ENCODE measurements at places on chromosomes 7 and 10.

- no peak for DNase-seq
Observed at GRCh38 chr10:108808228-108808627, 1115.1 kb downstream of the XPNPEP1 start.

- no peak for DNase-seq
Observed at GRCh38 chr10:6699336-6699735, 119.3 kb upstream of the PRKCQ start.

DNA sequence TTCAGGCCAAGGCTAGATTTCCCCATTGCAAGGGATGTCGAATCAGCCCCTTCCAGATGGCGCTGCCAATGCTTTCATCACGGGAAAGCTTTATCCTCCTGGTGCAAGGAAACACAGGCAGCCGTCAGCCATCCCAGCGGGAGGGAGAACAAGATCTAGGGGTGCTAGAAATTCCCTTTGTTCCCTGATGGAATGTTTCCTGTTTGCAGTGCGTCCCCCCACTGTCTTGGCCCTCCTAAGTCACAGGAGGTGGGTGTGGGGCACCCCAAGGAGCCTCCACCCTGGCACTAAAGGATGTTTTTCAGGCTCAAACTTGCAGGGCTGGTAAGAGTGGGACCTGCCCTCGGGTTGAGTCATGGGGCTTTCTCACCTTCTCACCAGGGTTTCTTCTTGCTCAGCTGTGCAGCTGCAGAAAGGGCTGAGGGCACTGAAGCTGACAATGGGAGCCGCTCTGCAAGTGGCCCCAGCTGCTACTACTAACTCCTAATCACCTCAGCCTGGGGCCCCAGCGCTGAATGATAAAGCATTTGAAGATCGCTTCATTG, 103.6 kb downstream of the PRPF18 start:
- DNase-seq = no peak

DNA sequence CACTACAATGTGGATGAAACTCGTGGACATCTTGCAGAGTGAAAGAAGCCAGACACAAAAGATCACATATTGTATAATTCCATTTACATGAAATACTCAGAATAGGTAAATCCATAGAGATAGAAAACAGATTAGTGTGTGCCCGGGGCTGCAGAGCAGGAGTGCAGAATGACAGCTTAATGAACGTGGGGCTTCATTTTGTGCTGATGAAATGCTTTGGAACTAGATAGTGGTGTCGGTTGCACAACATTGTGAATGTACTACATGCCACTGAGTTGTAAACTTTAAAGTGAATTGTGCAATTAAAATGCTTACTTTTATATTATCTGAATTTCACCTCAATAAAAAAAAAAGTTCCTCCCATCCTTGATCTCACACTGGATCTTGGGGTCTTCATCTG, 31.8 kb upstream of the CARD11 start:
- no peak for DNase-seq

DNA sequence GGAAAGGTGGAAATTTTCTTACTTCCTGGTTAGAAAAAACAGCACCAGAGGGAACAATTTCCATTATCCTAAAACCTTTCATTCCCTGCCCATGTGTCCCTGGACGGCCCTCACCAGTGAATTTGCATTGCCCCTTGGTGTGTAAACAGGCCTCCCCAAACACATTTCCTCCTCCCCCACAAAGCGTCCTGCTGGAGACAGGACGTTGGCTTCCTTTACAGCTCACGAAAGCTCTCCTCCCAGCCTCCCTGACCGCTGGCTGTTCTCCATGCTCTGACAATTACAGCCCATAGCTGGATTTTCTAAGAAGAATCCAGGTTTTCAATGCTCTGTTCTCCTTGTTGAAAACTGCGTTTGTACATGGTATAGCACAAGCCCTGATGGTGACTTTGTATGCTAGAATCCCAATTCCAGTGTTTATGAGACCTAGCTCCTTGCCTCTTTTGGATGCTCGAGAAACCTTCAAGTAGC, 724.2 kb upstream of the CELF2 start:
- DNase-seq = no peak
